ENCODE measurements at places on chromosomes 2 and 18.

DNA sequence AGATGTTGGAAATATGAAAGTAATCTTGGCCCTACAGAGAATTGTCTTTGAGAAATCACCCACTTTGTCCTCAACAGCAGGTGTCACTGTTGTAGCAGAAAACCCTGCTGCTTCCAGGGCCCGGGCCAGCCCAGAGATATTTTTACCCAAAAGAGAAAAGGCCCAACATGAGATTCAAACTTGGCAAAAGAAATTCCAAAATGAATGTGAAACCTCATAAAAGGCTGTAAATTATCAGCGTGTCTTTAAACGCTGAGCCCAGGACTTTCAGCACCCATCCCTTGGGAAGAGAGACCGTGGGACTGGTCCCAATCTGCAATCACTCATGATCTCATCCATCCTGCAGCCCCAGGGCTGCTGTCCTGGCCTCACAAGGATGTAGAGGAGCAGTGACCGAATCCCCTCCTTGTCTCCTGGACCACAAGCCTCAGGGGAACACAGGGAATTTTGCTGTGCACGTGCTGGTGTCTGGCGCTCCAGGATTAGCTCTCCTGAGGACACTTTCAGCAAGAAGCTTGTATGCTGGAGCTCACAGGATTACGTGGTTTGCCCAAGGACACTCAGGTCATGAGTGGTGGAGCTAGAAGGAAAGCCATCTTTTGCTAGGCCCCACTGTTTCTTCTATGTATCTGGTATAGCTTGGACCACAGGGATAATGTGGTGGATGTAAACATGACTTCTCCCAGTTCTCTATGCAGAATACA, 202.1 kb downstream of the RNF144A start:
- no peak for DNase-seq

DNA sequence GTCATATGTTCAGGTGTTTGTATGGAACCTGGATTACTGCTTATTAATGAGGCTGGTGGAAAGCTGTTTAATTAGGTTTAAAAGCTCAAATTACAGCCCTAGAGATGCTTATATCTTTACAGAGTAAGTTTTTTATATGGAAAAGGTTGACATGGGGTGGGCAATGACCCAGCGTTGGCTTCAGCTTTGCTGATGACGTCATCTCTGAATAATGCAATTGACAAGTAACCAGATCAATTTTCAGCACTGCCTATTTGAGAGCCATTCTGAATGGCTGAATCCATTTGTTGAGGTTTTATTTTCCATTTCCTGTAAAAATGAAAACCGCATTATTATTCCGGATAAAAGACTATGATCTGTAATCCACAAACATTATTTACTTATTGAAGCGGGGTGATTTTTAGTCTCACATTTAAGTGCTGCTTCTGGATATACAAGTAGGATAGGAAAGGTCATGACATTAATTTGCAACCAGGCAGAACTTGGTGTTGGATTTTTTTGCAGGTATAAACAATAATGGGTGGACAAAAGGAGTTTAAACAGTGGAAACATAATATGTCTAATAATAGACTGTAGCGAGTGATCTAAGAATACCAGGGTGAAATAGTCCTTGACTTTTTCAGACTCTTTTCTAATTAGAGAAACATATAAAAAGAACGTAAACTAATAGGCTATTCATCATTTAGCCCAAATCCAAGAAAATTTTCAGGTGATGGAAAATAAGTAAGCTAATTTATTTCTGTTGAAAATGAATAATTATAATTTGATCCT, 2.7 kb downstream of the PPP1R1C start:
- no peak for DNase-seq

DNA sequence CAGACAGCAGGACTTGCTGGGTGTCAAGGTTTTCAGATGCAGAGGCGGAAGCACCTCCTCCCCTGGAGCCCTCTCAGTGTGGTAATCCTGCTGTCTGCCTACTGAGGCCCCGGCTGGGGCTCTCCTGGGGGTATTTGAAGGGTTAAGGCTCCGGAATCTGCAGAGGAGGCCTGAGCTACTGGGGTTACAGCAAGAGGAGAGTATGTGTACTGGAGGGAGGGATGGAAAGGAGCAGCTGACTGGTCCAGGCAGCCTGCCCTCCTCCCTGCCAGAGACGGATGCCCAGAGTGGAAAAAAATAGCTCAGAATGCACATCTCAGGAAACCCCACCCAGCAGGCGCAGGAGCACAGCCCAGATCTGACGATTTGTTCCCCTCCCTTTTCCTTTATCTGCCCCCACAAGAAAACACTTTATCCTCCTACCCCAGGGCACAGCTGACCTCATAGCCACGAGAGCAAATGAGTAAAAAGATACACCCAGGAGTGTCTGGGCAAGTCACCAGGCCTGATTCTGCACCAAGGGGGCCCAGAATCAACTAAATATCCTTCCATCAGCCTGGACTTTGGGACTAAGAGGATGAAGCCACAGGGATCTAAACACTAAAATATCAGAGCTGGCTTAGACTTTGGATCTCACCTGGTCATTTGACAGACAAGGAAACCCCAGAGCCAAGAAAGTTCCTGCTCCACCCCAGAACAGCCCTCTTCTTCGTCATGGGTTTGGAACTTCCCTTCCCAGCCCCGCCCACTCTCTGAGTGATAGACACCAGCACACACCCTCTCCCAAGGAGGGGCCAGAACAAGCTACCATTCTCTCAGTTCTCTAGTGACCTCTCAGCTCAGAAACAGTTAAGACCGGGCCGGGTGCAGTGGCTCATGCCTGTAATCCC, 5.5 kb downstream of the TMBIM1 start:
- peak; percentile 75 for DNase-seq

GRCh38 chr2:216519154-216519762, 20.6 kb downstream of the RPL37A start:
- no peak for DNase-seq

DNA sequence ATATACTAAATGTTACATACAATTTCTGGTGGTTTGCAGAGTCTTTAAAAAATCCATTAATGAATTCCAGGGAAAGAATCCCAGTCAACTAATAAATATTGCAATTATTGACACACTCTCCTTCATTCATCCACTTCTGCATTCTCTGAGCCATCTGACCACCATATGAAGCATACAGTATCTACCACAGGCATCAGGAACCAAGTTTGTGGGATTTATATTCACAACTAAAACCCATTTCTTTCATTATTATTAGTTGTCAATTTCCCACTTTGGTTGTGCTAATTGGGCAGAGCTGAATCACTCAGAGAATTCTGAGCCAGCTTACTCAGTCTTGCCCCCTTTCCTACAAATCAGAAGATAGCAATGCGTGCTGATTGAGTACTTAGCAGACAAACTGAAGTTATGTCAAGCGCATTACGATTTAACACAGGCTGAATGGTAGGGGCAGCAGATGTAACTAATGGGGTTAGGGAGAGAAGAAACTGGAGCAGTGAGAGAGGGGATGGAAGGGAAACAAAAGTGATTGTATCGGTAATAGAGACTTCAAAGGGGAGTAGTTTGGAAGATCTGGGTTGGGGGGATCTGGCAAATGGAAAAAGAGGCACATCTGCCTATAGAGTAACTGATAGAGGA, 52.3 kb downstream of the ZEB2 start:
- no peak for DNase-seq

DNA sequence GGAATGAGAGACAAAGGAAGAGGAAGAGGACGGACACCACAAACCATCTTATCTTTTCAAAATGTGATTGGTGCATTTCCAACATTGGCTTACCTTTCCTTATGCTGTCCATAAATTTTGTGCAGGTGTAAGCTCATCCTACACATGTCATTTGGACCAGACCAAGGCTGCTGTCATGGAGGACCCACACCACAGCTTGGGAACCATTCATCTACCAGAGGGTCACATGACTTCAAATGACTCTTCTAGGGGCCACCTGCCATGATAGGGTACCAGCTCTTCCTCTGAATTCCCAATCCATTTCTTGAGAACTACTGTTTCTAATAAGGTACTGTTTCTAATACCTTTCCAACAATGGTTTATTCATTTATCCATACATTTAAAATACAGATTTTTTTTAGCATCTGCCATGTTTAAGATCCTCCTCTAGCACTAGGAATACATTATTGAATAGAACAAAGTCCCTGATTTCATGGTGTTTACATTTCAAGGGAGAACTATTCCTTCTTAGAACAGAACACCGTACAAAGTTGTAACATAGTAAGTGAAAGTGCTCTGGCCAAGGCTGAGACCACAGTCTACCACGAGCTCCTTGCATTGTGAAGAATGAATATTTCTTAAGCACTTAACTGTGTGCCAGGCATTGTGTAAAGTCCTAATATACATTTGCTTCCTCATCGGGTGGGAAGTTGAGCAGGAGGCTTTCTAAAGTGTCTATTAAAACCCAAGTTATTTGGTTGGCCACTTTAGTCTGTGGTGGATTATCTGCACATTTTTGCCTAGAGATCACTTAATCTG, 246.1 kb upstream of the FN1 start:
- no peak for DNase-seq

DNA sequence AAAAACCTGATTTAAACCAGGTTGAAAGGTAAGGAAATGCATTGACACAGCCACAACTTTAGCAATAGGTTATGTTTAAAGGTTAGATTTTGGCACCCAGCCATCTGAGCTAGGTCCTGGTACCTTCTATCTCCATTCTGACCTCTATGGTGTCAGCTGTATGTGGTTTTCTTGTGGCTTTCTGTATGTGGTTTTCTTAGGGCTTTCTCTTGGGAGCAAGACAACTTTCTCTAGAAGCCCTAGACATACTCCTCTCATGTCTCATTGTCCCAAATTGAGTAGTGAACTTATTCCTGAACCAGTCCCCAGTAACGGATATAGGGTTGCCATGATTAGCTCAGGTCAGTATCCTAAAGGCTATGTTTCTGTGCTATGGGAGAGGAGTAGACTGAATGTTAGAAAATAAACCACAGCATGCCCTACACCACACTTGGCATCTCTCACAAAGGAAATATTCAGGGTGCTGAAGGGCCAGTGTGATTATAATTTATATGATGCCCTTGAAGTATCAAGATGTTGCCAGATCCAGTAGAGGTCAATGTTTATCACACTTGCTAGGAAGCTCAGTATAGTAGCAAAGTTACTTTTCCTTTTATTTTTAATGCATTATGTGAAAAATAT, 176.1 kb downstream of the CAPN13 start:
- no peak for DNase-seq

GRCh38 chr2:215698566-215698965, 262.7 kb upstream of the FN1 start:
- DNase-seq = no peak

- no peak for DNase-seq
Measured at GRCh38 chr2:1841903-1842791, 97.8 kb upstream of the PXDN start.

DNA sequence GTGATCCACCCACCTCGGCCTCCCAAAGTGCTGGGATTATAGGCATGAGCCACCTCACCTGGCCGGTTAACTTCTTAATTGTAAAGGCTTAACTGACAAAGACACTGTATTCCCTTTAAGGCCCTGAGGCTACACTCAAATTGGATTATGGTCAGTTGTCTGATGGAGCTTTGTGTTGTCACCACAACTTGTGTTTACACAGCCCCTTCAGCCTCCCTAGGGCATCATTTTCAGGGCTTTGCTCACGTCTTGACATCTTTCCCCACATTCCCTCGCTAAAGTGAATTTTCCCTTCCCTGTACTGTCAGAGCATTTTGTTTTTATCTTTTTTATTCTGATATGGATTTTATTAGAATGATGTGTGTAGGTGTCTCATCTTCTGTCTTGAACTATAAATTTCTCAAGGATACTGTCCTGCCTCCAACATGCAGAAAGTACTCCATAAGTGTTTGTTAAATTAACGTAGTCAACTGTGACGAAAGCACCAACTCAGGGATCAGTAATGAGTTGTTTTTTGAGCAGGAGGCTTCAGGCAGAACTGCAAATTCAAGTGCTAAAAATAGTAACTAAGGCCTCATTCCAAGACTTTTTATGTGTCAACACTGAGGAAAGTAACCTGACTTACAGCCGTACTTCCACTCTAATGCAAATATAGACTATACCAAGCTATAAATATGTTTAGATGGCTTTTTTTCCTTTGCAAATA, 77.1 kb upstream of the NARS1 start:
- no peak for DNase-seq

- no peak for DNase-seq
Measured at GRCh38 chr2:226187616-226188015, 612.0 kb downstream of the IRS1 start.

DNA sequence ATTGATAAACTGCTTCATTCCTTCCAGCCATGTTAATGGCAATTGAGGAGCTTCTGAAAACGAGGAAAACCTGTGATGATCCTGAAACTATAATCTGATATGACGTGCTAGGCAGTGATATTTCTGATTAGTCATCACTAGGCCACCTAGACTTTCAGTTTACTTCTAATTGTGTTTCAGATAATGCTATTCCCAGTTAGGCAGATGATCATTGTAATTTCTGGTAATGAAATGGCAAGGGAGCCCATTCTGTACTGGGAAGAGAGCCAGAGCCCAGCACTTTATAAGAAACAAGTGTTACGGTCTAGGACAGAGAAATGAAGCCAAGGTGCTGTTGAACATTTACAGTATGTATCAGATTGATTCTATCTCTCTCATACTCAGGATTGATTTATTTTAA, 106.2 kb downstream of the CPO start:
- no peak for DNase-seq

- no peak for DNase-seq
Measured at GRCh38 chr18:49274188-49274714, 186.2 kb downstream of the DYM start.

GRCh38 chr2:118098307-118099030, 10.2 kb downstream of the INSIG2 start:
- DNase-seq = no peak

- no peak for DNase-seq
Measured at GRCh38 chr2:147320146-147320545, 524.7 kb upstream of the ACVR2A start.

DNA sequence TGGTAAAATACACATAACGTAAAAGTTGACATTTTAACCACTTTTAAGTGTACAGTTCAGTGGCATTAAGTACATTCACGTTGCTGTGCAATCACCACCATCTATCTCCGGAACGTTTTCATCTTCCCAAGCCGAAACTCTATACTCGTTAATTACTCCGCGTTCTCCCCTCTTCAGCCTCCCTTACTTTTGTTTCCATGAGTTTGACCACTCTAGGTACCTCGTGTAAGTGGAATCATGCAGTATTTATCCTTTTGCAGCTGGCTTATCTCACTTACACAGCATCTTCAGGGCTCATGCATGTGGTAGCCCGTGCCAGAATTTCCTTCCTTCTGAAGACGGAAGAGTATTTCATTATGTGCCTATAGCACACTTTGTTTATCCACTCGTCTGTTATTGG, 225.2 kb downstream of the SLC4A3 start:
- DNase-seq = no peak

DNA sequence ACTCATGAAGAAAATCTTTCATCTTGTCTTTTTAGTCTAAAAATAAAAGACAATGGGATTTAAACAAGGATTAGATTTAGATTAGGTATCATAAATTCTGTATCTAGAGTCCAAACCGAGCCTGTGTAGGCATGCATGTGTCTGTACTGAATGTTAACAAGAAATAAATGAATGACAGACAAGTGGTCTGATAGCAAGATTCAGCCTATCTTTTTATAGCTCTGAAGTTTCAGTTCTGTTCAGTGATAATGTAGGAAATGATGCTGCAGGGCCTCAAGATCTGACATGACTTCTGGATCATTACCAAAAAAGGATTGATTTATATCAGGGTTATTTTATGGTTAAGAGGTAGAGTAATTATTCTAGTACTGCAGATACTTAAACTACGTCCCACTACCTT, 137.0 kb upstream of the ATP5MC3 start:
- DNase-seq = no peak

Data from activated CD8-positive, alpha-beta memory T cell treated with anti-CD3 and anti-CD28 coated beads for 1 hour (primary cell).